ENCODE measurements at places on chromosomes 7 and 10.

- peak; percentile 43 for DNase-seq
These were observed 219.2 kb upstream of the BMPER start for GRCh38 chr7:33685981-33686683.

DNA sequence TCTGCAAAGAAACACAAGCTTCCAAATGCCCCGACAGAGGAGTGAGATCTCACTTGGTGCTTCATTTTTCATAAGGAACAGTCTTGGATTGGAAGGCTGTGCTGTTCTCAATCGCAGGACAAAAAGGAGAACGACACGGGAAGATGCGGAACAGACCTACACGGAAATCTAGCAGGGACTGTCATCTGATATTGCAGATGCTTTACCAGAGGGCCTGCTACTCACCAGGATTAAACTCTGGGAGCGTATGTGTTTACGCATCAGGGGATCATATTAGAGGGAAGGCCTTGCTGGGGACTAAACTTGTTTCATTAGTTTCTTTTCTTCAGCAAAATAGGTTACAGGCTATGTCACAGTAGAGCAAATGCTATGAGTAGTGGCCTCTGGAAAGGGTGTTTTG lies 82.8 kb upstream of the EEPD1 start:
- no peak for DNase-seq

GRCh38 chr10:115965376-115965775 lies 307.6 kb downstream of the GFRA1 start:
- no peak for DNase-seq

DNA sequence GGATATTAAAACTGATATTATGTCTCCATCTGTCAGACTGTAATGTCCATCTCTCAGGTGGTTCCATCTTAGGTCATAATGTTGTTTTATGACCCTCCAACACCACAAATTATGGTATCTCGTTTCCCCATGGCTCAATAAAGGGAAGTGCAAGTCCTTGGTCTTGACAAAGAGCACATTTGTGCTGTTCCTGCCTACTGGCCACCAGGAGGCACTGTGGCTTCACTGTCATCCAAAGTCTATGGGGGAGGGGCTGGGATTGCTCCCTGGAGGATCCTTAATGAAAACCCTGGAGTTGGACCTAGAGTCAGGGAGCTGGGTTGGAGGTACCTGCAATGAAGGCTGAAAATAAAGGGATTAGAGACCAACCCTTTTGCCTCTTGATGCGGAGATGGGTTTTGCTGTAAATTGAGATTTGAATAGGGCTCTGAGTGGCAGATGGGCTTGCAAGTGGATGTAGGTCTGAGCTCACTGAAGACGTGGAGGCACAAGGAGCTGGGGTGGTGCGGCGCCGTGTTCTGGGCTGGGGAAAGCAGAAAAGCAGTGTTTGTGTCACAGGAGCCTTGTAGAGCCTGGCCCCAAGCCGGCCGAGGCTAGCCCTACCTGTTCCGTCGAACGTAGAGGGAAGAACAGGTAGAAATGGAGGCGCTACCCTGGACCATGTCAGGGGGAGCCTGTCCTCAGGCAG lies 180.5 kb upstream of the PRSS58 start:
- peak; percentile 74 for DNase-seq

DNA sequence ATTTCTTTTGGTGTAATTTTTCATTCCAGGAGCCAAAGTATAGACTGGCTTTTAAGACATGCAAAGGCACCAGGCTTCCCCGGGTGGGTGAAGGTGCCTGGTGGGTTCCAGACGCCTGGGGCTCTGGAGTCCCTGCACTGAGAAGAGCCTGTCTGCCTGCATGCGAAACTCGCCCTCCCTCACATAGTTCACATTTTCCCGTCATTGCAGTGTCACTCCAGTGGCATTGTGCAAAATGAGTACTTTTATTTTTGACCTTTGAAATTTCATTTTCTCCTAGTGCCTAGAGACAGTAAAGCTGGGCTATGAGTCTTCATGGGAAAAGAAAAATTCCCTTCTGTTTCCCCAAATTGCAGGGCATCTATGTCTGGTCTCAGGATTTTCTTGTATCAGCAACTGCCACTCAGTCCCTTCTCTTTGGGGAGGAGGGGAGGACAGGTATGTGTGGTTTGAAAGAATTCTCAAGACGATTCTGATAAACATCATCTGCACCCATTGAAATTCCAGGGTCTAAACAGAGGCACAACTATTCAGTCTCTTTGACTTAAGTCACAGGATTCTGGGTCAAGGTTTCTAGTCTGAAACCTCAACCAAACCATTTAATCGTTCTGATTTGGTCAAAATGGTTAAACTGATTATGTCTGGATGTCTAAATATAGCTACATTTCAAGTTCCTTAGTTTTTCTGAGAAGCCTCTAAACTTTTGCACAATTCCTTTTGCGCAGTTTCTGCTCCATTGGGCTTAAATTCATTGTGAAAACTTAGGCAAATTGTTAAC lies 107.8 kb downstream of the CYP26A1 start:
- DNase-seq = no peak

GRCh38 chr10:27636816-27637215 lies 108.8 kb downstream of the MKX start:
- DNase-seq = no peak

DNA sequence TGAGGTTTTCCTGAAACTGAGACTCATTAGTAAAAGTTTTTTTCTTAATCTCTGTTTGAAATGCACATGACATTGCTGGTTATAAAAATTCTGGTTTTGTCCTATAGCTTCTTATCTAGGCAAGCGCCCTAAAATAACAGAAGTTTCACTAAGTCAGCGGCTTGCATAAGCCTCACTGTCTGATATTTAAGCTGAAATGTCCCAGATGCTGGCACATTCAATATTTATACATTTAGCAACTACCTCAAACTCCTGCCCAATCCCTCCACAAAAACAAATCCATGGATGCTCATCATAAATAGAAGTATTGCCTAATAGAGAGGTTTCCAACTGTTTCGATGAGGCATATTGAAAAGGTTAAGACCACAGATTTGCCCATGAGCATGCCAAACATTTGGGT lies 83.1 kb upstream of the EGR2 start:
- DNase-seq = no peak

- DNase-seq = no peak
These were observed 103.5 kb downstream of the INSYN2A start for GRCh38 chr10:127092916-127093315.

DNA sequence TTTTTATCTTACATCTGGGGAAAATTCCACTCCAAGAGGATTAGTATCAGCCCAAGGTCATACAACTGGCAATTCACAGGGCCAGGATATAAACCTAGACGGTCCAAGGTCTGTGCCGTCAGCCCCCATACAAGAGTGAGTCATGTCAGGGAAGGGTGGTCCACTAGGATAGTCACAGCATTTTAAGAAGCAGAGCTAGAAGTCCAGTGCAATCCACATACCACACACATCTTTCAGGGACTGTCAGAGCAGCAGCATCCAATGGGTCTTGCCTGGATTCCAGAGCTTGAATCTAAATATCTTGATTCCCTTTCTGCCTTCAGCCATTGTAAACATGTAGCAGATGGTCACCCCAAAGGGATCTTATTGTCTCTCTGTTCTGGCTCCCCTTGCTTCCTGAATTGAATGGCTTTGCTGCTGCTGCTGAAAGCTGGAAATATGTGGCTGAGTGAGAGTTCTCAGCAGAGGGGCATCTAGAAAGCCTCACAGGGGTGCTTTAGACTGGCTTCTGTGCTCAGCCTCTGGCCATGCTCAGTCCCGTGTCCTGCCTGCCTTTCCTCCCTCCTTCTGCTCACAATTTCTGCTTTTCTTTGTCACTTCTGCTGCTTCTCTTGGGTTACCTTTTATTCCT lies 9.9 kb upstream of the OR6V1 start:
- no peak for DNase-seq

DNA sequence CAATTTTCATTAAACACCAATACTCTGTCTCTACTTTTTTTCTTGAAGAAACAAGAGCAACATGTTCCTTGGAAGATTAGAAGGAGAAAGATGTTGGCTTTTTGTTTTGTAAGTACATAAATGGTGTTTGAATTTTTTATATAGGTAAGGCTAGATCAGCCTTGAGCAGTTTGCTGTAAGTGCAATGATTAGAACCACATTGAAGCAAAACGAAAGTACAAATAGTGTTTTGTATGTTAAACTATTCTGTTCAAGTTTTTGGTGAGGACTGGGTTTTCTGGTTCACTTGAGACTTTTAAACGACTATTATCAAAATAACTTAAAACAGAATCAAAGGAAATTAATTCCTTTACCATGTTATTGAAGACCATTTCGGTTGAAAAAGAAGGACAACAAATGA lies 162.9 kb upstream of the NRP1 start:
- no peak for DNase-seq

- DNase-seq = peak; percentile 46
These were observed at the start of gene MEOX2 for GRCh38 chr7:15686295-15686956. MEOX2 (minus strand) TSS chr7:15686683; CDS start chr7:15686402, 281 bp downstream.

DNA sequence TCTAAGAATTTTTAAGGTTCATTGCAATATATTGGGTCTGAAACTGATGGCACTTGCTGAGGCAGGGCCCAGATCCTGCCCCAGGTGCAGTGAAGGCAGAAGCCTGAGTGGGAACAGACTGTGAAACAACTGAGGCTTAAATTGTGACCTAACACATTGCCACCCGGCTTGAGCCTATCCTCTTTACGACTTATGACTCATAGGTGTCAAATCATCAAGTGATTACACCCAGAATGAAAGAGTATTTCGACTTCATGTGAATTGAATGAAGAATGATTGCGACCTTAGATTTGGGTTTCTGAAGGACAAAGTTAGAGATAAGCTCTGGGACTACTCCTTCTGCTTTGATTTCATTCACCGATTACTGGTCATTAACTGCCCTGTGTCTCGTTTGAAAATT lies 200.9 kb downstream of the CREB5 start:
- no peak for DNase-seq

GRCh38 chr7:12751764-12752163 lies 64.3 kb downstream of the ARL4A start:
- no peak for DNase-seq

- DNase-seq = no peak
These were observed 502.6 kb upstream of the AUTS2 start for GRCh38 chr7:69095649-69096048.

DNA sequence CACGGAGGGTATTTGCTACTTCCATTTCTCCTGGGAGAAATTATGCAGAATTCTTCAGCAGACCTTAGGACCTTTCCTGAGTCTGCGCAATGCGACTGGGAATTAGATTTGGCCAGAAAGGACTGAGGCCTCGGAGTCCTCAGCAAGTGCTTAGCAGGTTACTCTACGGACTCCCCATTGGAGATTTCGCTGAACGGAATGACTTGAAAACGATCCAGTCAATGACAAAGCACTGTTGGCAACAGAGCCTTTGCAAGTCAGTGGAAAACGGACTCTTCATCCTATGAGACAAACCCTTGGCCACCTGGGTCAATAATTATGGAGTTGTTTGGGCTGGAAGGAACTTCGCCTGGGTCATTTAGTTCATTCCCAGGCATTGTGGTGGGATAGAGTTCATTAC lies 107.4 kb downstream of the FAM204A start:
- no peak for DNase-seq

- DNase-seq = no peak
These were observed 234.5 kb downstream of the PARD3 start for GRCh38 chr10:34580643-34581042.

DNA sequence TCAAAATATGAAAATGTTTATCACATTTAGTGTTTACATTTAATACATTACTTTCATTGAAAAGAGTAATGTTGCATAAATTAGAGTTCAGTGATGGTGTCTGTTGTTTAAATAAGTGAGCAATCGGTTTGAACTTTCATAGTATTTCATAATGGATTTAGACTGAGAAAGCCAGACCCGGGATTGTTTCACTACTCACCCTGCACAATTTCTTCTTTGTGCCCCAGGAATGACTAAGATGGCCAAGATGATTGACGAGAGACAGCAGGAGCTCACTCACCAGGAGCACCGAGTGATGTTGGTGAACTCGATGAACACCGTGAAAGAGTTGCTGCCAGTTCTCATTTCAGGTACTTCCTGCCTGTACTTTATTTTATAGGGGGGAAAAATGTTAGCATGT lies 74.6 kb downstream of the VCL start:
- DNase-seq = no peak

GRCh38 chr7:37376386-37376785 lies 72.3 kb downstream of the ELMO1 start:
- no peak for DNase-seq

- DNase-seq = no peak
These were observed 15.4 kb upstream of the PRF1 start for GRCh38 chr10:70617798-70618568.

DNA sequence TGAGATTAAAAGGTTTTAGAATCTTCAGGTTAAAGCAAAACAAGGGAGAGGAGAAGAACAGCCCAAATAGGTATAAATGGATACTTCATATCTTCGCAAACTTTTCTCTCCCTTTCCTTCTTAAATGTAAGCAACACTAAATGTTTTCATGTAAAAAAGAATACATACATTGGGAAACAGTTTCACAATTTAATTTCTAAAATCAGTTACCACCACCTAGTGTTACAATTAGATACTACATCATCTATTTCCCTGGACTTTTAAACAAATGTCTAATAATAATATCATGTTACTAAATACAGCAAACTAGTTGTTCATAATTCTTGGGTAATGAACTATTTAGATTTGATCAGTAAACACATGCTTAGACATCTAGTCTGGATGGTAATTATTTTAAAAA lies 35.8 kb downstream of the MINDY3 start:
- no peak for DNase-seq

DNA sequence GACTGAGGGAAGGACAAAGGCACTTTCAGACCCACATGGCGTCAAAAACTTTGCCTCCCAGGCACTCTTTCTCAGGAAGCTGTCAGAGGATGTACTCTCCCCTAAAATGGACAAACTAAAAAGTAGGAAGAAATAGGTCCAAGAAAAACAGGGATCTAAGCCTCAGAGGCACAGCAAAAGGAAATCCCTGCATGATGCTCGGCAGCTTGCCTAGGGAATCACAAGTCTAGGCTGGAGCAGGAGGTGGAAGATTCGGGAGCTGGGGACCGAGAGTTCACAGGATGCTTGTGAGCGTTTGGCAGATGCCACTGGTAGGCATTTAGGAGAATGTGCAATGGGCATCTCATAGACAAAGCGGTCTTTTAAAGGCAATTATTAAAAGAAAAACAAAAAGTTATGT lies 60.8 kb downstream of the ATXN7L1 start:
- DNase-seq = no peak

DNA sequence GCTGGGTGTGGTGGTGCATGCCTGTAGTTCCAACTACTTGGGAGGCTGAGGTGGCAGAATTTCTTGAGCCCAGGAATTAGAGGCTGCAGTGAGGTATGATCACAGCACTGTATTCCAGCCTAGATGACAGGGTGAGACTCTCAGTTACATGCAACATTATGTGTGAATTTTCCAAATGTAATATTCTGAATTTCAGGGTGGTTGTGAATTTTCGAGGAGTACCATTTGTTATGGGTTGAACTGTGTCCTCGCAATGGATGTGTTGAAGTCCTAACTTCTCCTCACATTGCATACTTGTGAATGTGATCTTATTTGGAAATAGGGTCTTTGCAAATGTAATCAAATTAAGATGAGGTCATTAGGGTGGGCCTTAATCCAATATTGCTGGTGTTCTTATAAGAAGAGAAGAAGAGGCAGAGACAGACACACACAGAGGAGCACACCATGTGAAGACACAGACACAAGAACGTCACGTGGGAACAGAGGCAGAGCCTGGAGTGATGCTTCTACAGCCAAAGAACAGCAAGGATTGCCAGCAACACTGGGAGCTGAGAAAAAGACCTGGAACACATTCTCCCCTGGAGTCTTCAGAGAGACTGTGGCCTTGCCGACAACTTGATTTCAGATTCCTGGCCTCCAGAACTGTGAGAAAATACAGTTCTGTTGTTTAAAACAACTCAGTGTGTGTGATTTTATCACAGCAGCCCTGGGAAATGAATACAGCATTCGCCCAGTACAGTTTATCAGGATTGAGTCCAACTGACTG lies 91.9 kb downstream of the ZNF783 start:
- no peak for DNase-seq

All from H7 (cell line).